ENCODE measurements at places on chromosomes 12 and 14. TPM values are rescaled to one million over a fixed set of nuclear protein-coding genes. Genes with fewer than 3 reads are reported as not detected.
A peak's percentile ranks its signal among the peaks of the same experiment; 100 is the strongest.

DNA sequence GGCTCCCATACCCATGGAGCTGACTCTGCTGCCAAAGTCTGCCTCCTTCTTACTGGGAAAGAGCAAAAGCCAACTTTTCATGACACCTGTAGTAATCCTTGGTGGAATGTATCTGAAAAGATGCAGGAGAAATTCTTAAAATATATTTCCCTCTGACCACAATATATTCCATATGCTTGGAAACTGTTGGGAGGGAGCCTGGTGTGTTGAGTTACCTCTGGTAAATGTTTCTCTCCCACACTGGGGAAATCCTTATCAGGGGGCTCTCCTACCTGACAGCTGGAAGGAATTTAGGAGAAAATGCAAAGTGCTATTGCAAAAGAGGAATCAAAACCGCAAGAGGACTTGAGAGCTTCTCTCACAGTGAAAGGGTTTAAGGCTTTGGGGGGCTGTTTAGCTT is 139.4 kb downstream of the TBX5 start:
- DNase-seq: no peak

GRCh38 chr14:61103541-61104339 is 122.7 kb downstream of the SLC38A6 start:
- DNase-seq: peak; percentile 18

- no peak for DNase-seq
Measured at GRCh38 chr14:86739761-86740160, 1209.8 kb downstream of the FLRT2 start.

GRCh38 chr14:71290960-71291466 is 383.8 kb downstream of the PCNX1 start:
- no peak for DNase-seq

MYO1H gene
- not detected for total RNA-seq

RIPK3 gene
- total RNA-seq: 56.5 TPM

Data from mucosa of gallbladder (tissue), 1 donor.